ENCODE measurements at places on chromosomes 7 and 10.

DNA sequence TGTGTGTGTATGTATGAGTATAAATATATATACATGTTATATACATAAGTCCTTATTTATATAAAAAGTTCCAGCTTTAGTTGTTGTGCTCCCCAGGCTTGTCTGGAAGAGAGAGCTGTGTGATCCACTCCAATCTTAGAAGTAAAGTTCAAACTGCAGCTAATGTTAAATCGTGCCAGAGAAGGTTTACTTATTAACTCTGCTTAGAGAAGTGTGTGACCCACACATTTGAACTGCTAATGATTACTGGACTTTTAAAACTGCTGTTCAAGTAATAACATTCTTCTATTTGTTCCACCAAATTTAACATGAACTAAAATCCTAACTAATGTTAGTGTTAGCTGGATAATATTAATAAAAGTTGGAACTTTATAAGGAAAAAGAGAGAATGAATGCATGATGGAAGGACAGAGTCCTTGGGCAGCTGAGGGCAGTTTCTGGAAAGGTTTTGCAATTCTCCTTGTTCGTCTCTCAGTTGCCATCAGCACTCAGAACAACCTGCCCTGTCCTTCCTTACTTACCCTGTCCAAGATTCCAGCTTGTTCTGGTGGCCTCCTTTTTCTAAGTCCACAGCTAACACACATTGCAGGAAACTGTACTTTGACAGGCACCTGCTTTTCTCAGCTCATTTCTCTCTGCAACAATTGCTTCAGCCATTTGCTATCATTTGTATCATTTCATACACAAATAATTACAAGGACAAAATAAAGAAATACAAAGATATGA is 162.6 kb downstream of the FAM107B start:
- no peak for DNase-seq

DNA sequence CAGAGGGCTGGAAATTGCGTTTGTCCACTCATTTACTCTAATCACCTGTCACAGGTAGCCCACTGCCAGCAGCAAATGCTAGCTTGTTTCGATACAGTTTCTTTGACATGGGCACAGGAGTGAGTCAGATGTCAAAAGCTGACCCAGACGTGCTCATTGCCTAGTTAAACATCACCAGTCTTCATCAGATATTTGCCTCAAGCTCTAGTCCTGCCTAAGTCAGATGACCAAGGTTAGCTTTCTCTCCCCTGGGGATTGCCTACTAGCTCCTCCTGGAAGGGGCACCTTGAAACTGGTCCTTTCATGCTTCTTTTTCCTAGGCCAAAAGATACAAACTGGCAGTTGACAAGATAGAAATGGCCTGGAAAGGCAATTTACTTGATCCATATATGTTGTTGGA is 35.2 kb downstream of the GPAM start:
- no peak for DNase-seq

GRCh38 chr7:34237493-34237849 is 332.1 kb downstream of the BMPER start:
- DNase-seq: no peak

DNA sequence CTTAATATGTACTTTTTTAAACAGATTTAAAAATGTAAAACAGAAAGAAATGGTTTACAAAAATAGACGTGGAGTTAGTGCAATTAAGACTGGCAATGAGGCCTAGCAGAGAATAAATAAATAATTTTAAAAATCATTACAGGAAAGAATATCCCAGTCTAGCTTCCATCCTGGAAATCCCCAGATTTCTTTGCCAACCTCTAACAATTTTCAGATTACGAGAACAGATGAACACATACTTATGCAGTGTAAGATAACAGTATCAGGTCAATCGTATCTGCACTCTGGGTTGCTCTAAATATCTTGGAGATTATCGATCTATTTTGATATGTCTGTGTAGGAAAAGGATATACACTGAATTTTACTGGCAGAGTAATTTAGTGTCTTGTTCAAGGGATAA is 210.5 kb downstream of the SEMA3A start:
- no peak for DNase-seq

GRCh38 chr7:93053949-93054943 is 63.5 kb downstream of the SAMD9 start:
- DNase-seq: no peak

DNA sequence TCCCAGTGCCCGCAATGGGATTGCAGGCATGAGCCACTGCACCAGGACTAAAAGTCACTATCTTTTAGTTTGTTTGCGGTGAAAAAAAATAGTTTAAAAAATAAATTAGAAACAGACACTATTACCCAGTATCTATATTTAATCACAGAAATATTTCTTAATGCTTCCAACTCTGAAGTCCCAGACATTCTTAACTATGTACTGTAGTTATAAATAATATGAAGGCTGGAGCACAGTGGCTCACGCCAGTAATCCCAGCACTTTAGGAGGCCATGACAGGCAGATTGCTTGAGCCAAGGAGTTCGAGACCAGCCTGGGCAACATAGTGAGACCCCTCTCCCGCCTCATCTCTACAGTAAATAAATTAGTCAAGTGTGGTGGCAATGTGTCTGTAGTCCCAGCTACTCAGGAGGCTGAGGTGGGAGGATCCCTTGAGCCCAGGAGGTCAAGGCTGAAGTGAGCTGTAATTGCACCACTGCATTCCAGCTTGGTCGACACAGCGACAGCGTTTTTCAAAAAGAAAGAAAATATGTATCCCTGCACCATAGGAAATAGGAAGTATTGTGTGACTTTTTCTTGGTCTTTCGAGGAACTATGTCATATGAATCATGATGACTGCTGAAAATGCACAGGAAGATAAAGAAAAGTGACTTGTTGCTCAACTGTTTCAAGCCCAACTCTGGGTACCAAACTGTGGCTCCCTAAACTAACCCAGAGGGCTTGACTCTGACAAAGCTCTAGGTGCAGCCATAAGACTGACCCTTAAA is 74.9 kb upstream of the STEAP1B start:
- no peak for DNase-seq

GRCh38 chr10:111281516-111281915 is 204.7 kb downstream of the ADRA2A start:
- DNase-seq: no peak

DNA sequence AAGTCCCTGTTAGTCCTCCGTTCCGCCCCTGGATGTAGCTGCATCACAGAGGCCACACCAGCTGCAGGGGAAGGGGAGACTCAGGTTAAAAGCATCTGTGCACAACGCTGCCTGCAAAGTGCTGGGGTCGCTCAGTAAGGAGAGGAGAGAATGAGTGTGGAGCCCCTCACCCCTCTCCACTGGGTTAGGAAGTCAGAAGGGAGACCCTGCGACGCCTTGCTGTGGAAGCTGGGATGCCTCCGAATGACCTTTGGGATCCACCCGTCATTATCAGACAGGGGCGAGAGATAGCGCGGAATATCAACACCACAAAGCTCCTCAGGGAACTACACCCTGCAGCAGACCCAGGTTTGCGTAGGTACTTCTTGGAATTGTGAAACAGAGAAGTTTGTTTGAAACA is 167.7 kb upstream of the SHH start:
- DNase-seq: no peak

GRCh38 chr10:72020914-72021809 is 57.0 kb downstream of the CHST3 start:
- DNase-seq: no peak

DNA sequence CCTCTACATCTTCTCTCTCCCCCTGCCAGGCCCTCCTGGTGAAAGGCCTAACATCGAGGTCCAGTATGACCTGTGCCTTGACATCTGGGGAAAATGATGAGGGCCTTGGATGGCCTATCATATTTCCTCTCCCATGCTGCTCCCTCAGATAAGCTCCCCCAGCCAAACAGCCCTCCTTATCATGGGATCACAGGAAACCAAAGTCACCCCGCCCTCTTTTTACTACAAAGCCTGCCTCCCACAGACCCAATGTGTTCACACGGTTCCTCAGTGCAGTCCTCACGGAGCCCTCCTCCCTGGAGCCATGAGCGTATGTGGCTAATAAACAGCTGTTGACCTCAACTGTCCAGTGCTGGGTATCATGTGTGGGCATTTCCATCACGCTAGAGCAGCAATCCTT is 32.0 kb downstream of the C10orf90 start:
- DNase-seq: no peak

- DNase-seq: no peak
These were observed 615.2 kb upstream of the FOXK1 start for GRCh38 chr7:4066626-4067475.

GRCh38 chr10:102246261-102246660 is 929 bp downstream of the GBF1 start:
- no peak for DNase-seq

DNA sequence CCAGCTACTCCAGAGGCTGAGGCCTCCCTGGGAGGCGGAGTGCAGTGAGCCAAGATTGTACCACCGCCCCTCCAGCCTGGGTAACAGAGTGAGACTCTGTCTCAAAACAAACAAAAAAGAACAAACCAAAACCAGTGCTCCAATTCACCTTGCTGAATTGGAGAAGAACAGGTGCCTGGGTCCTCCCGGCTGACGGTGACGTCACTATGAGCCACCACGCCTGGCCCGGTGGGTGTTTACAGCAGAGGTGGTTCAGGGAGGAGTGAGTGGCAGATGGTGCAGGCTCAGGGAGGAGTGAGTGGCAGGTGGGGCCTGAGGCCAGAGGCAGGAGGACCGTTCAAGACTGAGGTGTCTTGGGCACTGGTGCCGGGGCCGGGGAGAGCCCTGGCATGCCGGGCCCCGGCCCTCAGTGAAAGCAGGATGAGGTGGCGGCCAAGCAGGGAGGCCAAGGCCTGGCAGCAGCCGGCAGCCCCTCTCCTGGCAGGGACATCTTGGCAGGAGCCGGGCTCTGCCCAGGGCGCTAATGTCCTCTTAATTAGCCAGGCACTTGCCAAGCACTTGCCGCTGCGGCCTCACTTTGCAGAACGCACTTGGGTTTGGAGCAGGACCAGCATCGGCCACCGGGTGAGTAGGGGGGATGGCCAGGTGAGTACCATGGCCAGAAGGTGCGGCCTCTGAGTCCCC is 162.8 kb upstream of the TNRC18 start:
- no peak for DNase-seq

- DNase-seq: no peak
These were observed 7.1 kb downstream of the MICALL2 start for GRCh38 chr7:1452205-1452604.

GRCh38 chr7:151999424-152000090 is 25.9 kb upstream of the GALNT11 start:
- no peak for DNase-seq

GRCh38 chr7:1364068-1364905 is 95.0 kb downstream of the MICALL2 start:
- DNase-seq: no peak

DNA sequence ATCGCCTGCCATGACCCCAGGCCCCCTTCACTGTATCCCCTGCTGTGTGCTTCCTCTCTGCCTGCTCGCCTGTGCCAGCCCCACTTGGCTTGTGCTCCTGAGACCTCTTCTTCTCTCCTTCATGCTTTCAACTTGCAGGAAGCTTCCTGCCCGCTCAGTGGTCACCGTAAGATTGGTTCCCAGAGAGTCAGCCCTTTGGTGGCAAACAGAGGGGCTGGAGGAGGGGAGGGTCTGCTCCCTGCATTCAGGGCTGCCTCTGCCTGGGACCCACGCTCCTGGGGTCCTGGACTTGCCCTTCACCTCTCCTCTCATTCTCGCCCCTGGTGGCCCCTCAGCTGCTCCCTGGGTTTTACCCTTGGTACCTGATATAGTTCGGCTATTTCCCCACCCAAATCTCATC is 45.8 kb upstream of the ZNF32 start:
- DNase-seq: no peak

DNA sequence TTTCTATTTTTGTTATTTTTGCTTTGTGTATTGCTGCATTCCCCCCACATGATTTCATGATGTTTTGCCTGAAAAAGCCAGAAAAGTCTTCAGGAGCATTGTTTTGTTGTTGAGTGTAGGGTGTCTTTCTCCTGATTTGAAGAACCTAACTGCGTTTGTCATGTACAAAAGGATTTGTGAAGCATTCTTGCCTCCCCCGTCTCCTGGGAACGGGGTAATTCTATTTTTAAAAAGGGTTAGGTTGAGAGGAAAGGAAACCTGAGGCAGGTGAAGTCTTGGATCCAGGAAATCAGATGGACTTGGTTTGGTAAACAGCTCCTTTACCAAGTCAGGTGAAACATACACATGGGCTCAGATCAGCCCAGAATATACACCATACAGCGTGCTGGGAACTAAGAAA is 26.0 kb upstream of the BTBD16 start:
- peak; percentile 16 for DNase-seq

- no peak for DNase-seq
These were observed 293.2 kb downstream of the PPP1R3A start for GRCh38 chr7:113625494-113626102.

GRCh38 chr7:138350701-138351357 is 109.2 kb upstream of the TRIM24 start:
- DNase-seq: no peak

DNA sequence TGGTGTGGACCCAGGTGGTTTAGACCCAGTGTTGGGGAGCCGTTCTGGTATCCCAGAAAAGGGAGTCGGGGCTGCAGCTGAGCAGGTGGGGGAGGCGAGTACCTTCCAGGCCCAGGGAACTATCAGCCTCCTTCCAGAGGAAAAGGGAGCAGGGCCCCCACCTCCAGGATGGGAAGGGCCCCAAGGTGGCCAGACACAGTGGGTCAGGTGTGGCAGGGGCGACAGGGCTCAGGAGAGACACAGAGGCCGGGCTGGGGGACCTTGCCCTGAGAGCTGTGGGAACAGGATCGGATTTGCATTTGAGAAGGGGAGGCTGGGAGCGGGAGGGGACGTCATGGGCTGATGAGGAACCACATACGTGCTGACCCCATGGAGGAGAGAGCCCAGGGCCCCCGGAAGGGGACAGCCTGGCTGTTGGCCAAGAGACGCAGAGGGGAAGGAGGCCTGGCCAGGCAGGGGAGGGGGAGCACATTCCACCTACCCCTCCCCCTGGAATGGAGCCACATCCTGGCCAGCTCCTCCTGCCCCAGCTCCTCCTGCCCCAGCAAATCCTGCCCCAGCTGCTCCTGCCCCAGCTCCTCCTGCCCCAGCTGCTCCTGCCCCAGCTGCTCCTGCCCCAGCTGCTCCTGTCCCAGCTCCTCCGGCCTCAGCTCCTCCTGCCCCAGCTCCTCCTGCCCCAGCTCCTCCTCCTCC is 9.7 kb upstream of the TTYH3 start:
- DNase-seq: no peak

GRCh38 chr7:42227936-42228591 is 8.9 kb downstream of the GLI3 start:
- no peak for DNase-seq

GRCh38 chr10:123575105-123575504 is 91.0 kb upstream of the GPR26 start:
- DNase-seq: no peak

DNA sequence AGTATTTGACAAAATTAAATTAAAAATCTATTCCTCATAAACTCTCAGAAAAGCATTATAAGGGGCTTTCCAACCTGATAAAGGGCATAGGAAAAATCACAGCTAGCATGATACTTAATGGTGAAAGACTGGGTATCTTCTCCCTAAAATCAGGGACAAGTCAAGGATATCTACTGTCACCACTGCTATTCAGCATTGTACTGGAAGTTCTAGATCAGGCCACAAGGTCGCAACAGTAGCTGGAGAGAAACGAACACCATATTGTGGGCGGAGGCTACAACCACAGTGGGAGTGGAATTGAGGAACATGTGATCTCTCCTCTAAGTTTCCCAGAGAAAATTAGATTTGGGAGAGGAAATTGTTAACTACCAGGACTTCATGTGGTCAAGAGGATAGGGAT is 70.0 kb upstream of the NAMPT start:
- no peak for DNase-seq

Measured in NCI-H187 (cell line).